ENCODE measurements at places on chromosomes 2 and 18. TPM values are rescaled to one million over a fixed set of nuclear protein-coding genes. Genes with fewer than 3 reads are reported as not detected.

DNA sequence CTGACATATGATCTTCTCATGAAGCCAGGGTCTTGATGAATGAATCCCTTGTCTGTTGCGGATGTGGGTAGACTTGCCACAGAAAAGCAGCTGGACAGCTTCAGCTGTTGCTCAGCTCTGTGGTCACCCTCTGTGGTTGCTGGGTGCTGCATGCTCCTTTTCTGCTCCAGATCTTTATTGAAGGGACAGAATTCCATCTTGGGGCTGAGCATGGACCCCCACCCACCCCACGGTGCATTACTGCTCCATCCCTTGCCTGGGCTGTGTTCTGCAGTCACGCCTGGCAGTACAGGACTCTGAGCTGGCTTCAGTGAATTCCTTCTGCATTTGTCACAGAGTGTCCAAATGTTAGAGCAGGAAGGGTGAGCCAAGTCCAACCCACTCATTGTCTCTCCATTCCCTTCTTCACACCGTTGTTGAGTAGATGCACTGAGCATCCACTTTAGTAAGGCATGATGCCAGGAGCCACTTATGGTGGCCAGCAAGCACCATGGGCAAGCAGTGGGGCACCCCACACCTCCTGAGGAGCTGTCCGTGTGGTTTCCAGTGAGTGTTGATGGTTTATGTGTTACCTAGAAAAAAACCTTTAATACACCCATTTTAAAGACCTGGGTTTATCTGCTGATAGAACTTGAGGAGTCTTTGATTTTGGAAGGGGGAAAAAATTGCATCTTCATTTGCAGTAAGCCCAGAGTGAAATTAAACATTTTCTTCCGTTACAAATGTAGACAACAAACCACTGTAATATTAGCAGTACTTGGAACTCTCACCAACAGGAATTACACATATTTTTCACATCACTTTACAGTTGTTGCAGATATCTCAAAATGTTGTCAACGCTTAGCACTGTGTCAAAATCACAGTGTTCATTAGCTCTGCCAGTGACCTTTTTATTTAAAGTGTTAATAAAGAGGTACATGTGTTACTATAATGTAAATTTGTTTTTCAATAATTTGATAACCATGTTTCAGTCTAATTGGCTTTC lies 14.7 kb upstream of the ITGB6 start:
- no peak for DNase-seq

The GATA6 gene
- 0.08 TPM for total RNA-seq

DNA sequence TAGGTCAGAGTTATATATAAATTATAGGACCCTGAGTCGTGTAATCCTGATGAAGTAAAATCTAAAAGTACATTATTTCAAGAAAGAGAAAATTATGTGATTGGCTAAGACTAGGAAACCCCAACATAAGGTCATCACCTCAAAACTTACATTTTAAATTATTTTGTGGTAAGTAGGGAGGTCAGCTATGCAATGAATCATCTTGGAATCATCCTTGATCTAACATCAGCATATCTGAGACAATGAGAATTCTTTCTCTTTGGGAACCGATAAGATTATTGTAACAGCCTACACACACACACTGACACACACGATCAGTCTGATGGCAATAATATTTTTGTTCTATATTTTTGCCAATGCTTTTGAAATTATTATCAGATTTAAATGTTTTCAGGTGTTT lies 904.8 kb upstream of the CHAC2 start:
- DNase-seq = no peak

The UGT1A9 gene
- not detected for total RNA-seq

The PXDN gene
- total RNA-seq = 0.84 TPM

DNA sequence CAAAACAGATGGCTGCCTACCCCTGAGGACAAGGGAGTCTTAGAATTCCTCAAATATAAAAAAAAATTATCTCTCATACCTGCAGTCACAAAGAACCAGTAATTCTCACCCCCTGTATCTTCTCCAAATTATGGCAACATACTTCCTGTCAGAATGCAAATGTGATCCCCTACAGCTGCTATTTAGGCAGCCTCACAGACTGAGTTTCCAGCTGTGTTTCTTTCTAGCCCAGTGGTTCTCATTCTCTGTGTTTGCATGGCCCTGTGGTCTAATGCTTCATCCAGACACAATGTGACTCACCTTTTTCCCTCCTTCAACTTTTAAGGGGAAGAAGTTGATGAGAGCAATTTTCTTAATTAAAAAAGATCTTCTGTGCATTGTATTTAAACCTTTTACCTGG lies 726.3 kb downstream of the TSN start:
- DNase-seq = no peak

GRCh38 chr2:237309011-237309410 lies 105.0 kb downstream of the COL6A3 start:
- no peak for DNase-seq

DNA sequence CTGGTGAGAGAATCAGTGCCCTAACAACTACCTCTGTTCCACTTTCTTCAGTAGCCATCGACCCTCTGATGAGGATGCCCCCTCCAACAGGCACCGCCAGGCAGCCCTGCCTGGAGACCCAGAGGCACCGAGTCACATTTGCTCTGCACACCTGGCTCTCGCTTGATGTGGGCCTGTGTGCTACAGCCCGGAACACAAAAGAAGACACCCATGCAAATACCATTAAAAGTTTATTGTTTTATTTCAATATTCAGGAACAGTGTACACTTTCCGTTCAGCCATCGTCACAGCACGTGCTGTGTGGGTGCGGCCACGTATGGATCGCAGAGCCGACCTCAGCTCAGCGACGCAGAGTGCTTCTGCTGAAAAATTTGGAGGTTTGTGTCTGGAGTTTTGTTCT lies 154.0 kb downstream of the MBP start:
- DNase-seq = no peak

DNA sequence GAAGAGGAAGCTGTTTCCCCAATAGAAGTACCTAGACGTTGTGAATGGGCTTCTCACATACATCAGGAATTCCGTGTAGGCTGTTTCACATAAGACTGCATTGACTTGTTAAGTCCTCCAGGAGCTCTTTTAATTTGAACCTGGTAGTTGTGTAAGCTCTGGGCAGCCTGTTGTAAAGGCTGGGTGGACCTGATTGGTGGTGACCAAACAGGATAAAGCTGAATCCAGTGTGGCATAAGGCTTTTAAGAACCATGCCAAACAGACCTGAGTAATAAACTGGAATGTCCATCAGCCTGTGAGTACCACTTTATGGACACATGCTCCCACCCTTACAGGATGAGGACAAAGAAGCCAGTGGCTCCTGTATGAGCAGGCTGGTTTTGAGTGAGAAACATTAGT lies 24.1 kb downstream of the RMND5A start:
- no peak for DNase-seq

The CD207 gene
- 0.25 TPM for total RNA-seq
